Panc1 (cell line): ENCODE measurements at places on chromosomes 2 and 18. TPM values are rescaled to one million over a fixed set of nuclear protein-coding genes. Genes with fewer than 3 reads are reported as not detected.

GRCh38 chr2:73003027-73003426 lies 68.5 kb downstream of the SFXN5 start:
- no peak for DNase-seq

DNA sequence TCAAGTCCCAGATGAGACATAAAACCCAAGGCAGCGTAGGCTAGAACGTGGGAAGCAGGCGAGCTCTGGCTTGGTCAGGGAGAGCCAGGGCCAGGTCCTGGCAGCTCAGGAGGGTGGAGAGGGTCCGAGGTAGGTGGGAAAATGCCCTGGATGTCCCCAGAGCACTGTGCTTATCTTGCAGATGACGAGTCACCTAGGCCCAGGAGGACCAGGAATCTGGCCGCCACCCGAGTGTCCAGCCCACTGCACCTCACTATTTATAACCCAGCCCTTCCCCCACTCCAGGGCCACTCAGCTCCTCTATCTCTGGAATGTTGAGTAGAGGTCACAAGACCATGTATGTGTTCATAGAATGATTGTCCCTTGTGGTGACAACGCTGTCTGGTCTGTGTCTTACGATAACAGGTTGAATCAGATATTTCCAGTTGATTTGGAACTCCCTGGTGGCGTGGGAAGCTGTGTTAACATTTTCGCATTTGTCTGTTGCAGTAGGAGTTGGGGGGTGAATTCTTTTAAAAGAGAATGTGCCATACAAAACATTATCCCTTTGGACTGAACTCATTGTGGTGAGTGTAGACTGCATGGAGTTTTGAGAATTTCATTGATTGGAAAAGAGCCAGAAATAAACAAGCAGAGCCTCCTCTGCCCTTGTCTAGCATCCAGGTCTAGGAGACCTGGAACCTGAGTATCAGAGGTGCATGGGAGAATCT lies 47.5 kb downstream of the EMILIN2 start:
- no peak for DNase-seq

- DNase-seq, result no peak
These were observed 564.4 kb downstream of the ZEB2 start for GRCh38 chr2:143955401-143956065.

DNA sequence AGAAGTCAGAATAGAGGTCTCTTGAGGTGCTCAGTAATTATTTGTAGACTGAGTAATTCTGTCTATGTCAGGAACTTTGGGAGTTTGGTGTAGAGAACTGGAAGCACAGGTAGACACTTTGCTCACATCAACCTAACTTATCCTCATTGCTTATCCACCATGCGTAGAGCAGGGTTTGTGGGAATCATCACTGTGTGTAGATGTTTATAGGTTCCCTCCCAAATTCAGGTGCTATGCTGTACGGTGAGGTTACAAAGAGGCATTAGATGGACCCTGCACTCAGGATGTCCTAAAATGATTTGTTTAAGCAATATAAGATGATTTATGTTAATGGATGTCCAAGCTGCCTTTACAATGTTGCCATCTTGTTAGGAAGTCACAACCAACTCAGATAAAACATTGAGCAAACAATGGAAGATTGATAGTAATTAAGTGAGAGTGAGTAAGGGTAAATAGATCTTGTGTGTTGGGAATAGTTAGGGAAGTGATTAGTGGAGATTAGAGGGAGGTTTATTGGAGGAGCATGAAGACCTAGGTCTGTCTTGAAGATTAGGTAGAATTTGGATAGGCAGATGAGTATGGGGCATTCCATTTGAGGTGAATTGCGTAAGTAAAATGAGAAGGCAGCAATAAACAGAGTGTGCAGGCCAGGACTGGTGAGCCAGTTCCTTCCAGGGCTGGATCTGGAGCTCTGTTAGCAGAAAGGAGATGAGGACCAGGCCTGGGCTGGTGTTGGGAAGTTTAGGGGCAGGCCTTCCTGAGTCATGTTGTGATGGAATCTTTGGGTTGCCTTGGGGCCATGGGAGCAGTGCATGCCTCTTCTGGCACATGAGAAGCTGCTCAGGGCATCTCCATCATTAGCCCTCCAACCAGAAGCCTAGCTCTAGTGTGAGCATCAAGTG lies 12.1 kb downstream of the EPAS1 start:
- DNase-seq, result no peak

GRCh38 chr2:99376254-99376864 lies 39.2 kb downstream of the EIF5B start:
- DNase-seq, result no peak

- no peak for DNase-seq
These were observed 193.4 kb downstream of the TDRD15 start for GRCh38 chr2:21317131-21317530.

DNA sequence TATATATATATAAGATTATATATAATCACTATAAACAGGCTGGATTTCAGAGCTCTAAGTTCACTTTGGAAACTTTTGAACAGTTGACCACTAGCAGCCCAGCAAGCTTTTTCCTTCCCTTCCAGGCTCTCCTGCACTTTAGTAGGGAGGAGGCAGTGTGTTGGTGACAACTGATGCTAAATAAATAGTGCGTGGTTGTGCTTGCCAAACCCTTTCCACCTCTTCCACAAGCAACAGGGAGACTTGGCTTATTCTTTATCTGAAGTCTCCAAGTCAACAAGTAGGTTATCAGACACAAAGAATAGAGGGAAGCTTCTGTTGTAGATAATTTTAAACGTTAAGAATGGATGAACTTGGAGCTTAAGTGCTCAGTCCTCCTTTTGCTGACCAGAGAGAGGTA lies 408.2 kb upstream of the HNRNPA3 start:
- no peak for DNase-seq

GRCh38 chr2:151260573-151261230 lies 961 bp downstream of the RBM43 start:
- DNase-seq, result no peak

GRCh38 chr18:48806551-48807261 lies 144.1 kb downstream of the SMAD7 start:
- no peak for DNase-seq

GRCh38 chr2:218882866-218883366 lies 2.3 kb downstream of the WNT10A start:
- no peak for DNase-seq

GRCh38 chr2:54047091-54047490 lies 68.3 kb upstream of the ACYP2 start:
- no peak for DNase-seq

GRCh38 chr2:1886405-1886992 lies 142.2 kb upstream of the PXDN start:
- DNase-seq, result peak; percentile 20

DNA sequence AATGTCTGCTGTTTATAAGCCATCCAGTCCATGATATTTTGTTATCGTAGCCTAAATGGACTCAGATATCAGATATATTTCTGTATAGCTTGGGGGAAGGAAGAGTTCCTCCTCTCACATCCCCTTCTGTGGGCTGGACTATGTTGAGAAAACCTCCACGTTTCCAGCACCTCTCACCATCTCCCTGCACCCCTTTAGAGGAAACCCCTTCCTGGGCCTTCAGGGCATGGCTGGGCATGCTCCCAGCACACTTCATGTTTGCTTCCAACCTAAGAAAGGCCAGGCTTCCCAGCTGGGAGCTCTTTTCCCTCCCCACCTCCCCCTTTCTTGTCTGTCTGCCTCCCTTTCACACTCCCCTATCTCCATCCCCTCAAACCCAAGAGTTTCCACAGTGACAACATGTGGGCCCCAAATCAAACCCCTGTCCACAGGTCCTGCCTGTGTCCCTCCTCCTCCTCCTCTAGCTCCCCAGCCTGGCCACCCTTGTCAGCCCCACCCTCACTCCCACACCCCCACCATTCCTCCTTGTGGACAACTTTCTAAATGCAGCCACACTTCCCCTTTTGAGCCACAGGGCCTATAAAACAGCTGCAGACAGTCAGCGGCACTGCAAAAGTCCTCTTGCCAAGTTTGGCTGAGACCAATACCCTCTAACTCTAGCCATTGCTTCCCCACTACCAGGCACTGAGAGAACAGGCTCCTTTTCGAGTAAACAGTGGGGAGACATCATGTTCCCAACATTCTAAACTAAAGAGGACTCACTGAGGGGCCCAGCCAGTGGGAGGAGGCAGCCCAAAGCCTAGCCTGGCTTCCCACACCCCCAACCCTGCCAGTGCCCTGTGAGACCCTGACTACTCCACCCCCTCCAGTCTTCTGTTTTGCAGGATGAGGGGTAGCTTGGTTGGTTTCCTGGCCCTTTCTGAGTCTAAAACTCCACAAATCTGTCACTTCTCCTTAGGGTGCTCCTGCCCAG lies 120.5 kb downstream of the ZFP36L2 start:
- no peak for DNase-seq

GRCh38 chr2:162490052-162490717 lies 146.3 kb downstream of the GCA start:
- no peak for DNase-seq

DNA sequence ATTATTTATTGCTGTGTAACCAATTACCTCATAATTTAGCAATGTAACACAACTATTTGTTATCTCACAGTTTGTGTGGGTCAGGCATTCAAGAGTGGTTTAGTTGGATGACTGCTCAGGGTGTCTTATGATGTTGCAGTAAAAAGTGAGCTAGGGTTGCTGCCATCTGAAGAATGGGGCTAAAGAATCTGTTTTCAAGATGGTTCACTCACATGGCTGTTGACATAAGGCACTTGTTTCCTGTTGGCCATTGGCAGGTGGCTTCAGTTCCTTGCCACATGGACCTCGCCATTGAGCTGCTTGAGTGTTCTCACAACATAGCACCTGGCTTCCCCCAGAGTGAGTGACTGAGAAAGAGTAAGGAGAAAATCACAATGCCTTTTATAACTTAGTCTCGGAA lies 123.2 kb downstream of the TMEM17 start:
- DNase-seq, result no peak

- no peak for DNase-seq
These were observed 37.5 kb downstream of the ACVR1 start for GRCh38 chr2:157838442-157839161.

GRCh38 chr2:207970147-207970825 lies 55.0 kb downstream of the PLEKHM3 start:
- no peak for DNase-seq

GRCh38 chr2:108629417-108629816 lies 89.9 kb upstream of the RANBP2 start:
- no peak for DNase-seq

DNA sequence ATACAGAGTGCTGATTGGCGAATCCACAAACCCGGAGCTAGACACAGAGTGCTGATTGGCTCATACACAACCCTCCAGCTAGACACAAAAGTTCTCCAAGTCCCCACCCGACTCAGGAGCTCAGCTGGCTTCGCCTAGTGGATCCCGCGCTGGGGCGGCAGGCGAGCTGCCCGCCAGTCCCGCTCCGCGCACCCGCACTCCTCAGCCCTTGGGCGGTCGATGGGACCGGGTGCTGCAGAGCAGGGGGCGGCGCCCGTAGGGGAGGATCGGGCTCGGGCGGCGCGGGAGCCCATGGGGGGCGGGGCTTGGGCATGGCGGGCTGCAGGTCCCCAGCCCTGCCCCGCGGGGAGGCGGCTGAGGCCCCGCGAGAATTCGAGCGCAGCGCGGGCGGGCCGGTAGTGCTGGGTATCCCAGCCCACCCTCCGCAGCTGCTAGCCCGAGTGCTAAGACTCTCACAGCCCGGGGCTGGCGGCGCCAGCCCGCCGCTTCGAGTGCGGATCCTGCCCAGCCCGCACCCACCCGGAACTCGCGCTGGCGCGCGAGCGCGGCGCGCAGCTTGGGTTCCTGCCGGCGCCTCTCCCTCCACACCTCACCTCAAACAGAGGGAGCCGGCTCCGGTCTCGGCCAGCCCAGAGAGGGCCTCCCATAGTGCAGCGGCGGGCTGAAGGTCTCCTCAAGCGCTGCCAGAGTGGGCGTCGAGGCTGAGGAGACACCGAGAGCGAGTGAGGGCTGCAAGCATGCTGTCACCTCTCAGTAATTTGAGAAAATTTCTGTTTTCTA lies 75.5 kb upstream of the ATP5MC3 start:
- DNase-seq, result no peak

DNA sequence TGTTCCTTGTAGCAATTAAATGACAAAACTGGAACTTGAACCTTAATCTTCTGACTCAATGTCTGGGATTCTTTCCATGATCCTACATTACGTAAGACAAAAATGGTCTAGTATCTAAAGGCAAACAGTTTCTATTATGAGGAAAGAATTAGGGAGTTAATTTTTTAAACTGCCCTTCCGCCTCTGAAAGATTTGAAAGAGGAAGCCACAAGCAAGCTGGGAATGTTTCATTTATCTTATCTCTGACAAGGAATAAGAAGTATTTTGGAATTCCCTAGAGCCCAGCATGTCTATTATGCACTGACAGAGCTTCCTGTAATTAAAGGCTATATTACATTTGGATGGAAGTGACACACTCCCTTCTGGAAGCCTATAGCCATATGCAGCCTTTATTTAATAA lies 558.8 kb upstream of the CDH2 start:
- DNase-seq, result no peak

- DNase-seq, result no peak
These were observed 11.9 kb upstream of the ASPRV1 start for GRCh38 chr2:69973335-69973735.

DNA sequence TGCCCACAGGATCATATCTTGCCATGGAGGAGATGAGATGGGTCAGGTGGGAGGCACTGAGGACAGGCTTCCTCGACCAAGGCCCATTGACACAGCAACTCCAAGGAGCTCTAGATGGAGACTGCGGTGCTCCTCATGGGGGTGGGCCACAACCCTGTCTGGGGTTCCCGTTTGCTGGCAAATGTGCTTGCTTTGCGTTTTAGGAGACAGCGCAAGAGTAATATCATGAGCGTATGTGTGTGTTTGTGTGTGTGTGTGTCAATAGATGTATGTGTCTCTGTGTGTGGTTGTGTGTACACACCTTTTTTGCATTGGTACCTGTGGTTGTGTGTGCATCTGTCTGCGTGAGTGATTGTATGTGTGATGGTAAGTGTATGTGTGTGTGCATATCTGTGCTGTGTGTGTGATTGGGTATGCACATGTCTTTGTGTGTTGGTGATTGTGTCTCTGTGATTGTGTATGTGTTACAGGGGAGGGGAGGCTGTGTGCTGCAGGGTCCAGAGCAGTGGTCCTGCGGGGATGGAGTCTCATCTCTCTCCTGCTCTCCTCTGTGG lies 4.4 kb downstream of the FBLN7 start:
- no peak for DNase-seq

- DNase-seq, result no peak
These were observed 97.1 kb downstream of the ZBTB7C start for GRCh38 chr18:48312066-48312465.

- no peak for DNase-seq
These were observed 15.7 kb downstream of the XDH start for GRCh38 chr2:31398881-31399280.

The HNMT gene
- 4.1 TPM for total RNA-seq

The CRACDL gene
- 2.4 TPM for total RNA-seq

The TMEM17 gene
- total RNA-seq, result 4.1 TPM

The GAREM1 gene
- total RNA-seq, result 4.7 TPM

The HOXD11 gene
- total RNA-seq, result 0.49 TPM

The PIEZO2 gene
- total RNA-seq, result 0.57 TPM

The ARID5A gene
- total RNA-seq, result 19.3 TPM

The SCN7A gene
- 0.03 TPM for total RNA-seq

The SCN2A gene
- total RNA-seq, result not detected

The FNDC4 gene
- 1.3 TPM for total RNA-seq

The MYOM1 gene
- 0.92 TPM for total RNA-seq

The DCDC2C gene
- total RNA-seq, result not detected

The CCDC68 gene
- total RNA-seq, result 0.41 TPM

The PCARE gene
- not detected for total RNA-seq
